ENCODE measurements at places on chromosomes 6 and 20.

DNA sequence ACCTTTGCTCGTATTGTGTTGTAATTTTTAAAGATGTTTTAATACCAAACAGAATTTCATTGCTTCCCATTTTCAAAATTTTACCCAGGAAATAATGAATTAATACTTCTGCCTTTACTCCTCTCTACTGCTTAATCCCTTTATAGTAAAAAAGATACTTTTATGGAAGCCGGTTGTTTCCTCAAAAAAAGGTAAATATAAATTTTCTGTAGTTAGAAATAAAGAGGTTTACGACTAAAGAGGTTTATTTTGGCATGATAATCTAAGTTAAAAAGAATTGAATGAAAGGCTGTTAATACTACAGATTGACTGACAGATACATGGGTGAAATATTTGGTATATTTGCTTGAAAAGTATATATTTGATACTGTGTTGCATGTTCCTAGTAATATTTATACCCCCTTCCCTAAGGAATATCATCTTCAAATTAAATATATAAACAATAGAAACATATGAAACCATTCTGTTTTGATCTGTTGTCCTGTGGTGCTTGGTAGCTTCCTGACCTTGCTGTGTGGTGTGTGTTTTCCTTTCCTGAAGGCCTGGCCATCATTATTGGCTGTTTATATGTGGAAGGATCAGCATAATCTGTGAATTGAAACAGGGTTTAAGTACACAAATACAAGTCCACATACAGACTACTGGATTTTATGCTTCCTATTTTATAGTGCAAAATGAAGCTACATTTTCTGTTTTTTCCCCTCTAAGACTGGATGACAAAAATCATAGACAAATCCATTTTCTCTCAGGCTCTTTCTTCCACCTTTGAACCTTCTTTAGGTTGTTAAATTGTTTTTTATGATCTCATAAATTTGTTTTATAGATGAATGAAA, 2.3 kb downstream of the LIN28B start:
- DNase-seq = no peak

- DNase-seq = peak; percentile 77
Observed at GRCh38 chr6:104940893-104941728, 15.8 kb upstream of the LIN28B start.

DNA sequence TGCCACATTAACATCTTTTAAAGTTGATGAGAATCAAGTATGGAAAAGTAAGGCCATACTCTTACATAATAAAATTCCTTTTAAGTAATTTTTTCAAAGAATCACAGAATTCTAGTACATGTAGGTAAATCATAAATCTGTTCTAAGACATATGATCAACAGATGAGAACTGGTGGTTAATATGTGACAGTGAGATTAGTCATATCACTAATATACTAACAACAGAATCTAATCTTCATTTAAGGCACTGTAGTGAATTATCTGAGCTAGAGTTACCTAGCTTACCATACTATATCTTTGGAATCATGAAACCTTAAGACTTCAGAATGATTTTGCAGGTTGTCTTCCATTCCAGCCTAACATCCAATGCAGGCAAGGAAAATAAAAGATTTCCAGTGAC, 11.6 kb downstream of the PLN start:
- DNase-seq = no peak

GRCh38 chr6:63510849-63511248, 61.4 kb upstream of the LOC128125822 start:
- no peak for DNase-seq

GRCh38 chr6:44048277-44048676, 79.0 kb downstream of the MRPL14 start:
- no peak for DNase-seq

- DNase-seq = no peak
Observed at GRCh38 chr20:39605908-39606307, 643.8 kb downstream of the DHX35 start.

- no peak for DNase-seq
Observed at GRCh38 chr20:17960927-17961586, 7.5 kb downstream of the SNX5 start.

- DNase-seq = peak; percentile 11
Observed at GRCh38 chr20:16701296-16701695, 28.5 kb upstream of the SNRPB2 start.

- DNase-seq = peak; percentile 53
Observed at GRCh38 chr6:87628881-87629280, 38.9 kb downstream of the ORC3 start.

- no peak for DNase-seq
Observed at GRCh38 chr6:20837189-20837588, 302.9 kb downstream of the CDKAL1 start.

DNA sequence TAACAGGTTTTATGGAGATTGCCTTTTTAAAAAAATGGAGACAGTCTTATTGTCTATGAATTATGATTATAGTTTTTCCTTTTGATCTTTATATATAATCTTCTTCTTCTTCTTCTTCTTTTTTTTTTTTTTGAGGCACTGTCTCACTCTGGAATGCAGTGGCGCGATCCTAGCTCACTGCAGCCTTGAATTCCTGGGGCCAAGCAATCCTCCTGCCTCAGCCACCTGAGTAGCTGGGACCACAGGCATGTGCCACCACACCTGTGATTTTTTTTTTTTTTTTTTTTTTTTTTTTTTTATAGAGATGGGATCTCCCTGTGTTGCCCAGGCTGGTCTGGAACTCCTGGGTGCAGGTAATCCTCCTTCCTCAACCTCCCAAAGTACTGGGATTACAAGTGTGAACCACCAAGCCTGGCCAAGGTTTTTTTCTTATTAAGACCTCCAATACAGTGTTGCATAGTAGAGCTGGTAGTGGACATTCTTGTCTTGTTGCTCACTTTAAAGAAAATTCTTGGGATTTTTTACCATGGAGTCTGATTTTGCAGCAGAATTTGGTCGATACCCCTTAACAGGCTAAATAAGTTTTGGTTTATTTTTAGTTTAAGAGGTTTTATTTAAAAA, 46.5 kb downstream of the STK4 start:
- peak; percentile 39 for DNase-seq

DNA sequence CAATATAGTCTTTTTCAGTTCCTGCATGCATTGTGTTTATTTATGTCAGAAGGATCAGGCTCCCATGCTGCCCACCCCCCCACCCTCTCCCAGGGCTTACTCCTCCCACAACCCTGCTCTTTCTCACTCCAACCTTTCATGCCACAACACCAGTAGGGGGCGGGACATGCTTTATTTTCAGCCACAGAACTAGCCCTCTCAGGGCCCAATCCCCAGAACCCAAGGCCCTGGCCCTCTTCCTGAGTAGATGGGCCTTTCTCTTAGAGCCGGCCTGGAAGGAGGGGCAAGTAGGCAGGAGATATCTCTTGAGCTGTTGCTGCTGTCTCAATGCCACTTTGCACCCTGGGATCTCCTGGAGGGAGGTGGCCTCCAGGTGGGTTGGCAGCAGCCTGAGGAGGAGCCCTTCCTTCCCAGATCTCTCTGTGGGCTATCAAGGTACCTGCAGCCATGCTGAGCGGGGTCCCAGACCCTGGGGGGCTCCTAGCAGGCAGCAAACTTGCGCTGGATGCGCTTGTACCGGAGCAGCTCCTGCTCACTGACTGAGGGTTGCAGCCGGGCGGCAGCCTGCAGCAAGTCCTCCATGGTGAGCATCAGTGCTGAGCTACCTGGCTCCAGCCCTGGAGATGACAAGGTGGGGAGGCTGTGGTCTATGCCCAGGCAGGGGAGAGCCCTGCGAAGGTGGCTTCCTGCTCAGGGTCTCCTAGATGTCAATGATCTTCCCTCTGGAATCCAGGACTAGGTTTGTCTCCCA, 3.5 kb downstream of the GNMT start:
- peak; percentile 55 for DNase-seq

GRCh38 chr6:38502423-38502822, 137.3 kb downstream of the BTBD9 start:
- DNase-seq = no peak
